ENCODE measurements at places on chromosomes 7 and 10. TPM values are rescaled to one million over a fixed set of nuclear protein-coding genes. Genes with fewer than 3 reads are reported as not detected.

Gene CLDN3
- polyA plus RNA-seq, result 116 TPM

Gene CDK1
- 30.6 TPM for polyA plus RNA-seq

Gene SGPL1
- polyA plus RNA-seq, result 61.3 TPM

Gene CTAGE15
- polyA plus RNA-seq, result not detected

Gene TSPAN33
- polyA plus RNA-seq, result 15.1 TPM

Gene AGR3
- 0.78 TPM for polyA plus RNA-seq

Gene GNAT3
- not detected for polyA plus RNA-seq

Gene DYDC2
- polyA plus RNA-seq, result 1.2 TPM

Gene SUFU
- polyA plus RNA-seq, result 14.5 TPM

Measured in brain (organoid and tissue), 16 donors.